ENCODE measurements at places on chromosomes 1 and 21.

GRCh38 chr21:15626031-15626430 lies 103.8 kb upstream of the USP25 start:
- no peak for DNase-seq

GRCh38 chr1:56063461-56063860 lies 515.9 kb downstream of the PLPP3 start:
- DNase-seq: no peak

GRCh38 chr1:54273092-54273794 lies 73.3 kb downstream of the MRPL37 start:
- DNase-seq: no peak

- no peak for DNase-seq
Observed at GRCh38 chr1:44723496-44724295, 7.3 kb downstream of the RNU5D-1 start.

DNA sequence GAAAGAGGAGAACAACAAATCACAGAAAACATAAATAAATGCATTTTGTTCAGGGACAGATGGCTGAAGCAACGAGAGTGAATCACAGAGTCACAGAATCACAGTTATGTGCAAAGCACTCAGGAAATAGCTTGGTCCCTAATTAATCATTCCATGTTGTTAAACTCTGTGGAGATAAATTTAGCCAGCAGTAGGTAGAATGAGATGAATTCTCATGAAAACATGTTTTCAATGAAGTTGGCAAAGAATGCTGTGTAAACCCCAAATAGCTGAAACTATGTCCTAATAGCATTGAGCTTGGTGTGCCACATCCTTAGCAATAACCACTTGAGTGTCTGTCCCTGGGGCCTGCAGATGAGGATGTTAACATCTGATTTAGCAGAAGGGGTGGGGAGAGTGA lies 20.4 kb downstream of the LEPR start:
- DNase-seq: no peak

GRCh38 chr1:109535971-109536491 lies 3.6 kb upstream of the GPR61 start:
- DNase-seq: no peak

DNA sequence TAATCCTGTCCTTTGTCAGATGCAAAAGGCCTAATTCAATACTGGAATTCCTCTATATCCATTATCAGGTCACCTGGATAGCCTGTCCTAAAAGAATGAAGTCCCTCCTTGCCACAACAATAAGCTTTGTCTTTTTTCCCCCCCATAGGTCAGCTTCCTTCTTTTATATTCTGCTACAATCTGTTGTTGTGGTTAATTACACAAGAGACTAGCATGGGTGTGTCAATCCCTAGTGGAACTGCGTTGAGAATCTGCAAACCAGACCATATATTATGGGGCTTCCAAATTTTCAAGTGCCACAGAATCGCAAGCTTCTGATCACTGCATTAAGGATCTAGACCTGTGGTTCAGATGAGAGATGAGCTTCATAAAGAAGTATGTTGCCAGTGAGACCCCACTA lies 349.6 kb downstream of the SMYD3 start:
- no peak for DNase-seq

DNA sequence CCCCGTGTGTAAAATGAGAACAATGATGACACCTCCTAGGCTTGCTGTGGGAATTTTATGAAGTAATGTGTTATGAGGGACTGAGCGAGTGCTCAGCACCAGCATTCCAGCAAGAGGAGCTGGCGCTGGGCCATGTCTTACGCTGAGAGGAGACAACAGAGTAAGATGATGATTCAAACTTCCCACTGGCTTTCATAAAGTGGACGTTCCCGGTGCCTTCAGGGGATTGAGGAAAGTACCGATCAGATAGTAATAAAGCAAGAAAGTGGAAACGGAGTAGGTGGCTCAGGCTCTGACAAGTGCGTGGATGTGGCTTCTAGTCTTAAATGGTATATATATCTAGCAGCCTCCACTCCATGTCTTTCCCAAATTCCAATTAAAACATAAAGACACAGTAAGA lies 23.8 kb downstream of the EPHA10 start:
- DNase-seq: no peak

DNA sequence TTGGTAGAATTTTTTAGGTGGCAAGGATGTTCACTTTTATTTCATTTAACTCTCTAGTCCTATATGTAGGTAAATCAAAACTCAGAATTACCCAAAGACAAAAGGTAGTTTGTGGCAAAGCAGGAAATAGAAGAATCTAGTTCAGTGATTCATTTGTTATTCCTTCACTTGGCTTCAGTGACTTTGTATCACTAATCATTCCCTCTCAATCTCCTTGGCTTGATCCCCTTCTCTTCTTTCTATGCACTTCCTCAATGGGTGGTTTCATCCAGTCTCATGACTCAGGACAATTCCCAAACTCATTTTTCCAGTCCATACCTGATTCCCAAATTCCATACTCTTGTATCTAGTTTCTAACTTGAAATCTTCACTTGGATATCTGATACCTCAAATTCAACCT lies 64.9 kb downstream of the PRKACB start:
- DNase-seq: no peak

- no peak for DNase-seq
Observed at GRCh38 chr1:242534753-242535152, 10.3 kb upstream of the PLD5 start.

DNA sequence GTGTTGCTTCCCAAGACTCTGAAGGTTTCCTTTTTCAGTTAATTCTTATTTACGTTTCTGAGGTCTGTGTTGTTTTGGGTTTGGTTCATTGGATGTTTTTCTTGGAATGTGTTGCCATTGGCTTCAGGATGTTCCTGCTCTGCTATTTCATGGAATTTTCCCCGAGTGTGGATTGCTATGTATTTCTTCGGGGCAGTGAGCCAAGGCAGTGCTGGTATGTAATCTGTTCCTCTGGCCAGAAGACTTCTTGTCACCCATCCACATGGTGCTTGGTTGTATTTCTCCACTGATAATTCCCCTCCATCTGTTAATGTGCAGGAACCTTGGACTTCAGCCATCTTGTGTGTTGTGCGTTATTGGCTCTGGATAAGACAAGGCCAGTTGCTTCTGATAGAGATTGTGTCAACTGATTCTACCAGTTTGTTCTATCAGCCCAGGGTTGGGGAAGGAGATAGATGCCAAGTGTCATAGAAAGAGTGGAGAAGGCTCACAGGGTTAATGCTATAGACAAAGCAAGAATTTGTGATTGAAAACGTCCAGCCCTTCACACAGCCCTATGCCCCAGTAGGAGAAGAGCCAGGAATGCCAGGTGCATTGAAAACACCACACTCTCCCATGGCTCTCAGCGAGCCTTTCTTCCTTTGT lies 505.2 kb downstream of the PLPP3 start:
- no peak for DNase-seq

- DNase-seq: no peak
Observed at GRCh38 chr21:29938776-29939103, 1.1 kb downstream of the GRIK1 start.

- DNase-seq: no peak
Observed at GRCh38 chr1:21261551-21262292, 28.5 kb downstream of the ECE1 start.

GRCh38 chr1:109556563-109556962 lies 8.1 kb downstream of the GNAI3 start:
- no peak for DNase-seq

- no peak for DNase-seq
Observed at GRCh38 chr1:40845895-40846294, 16.3 kb downstream of the CITED4 start.

GRCh38 chr21:34730756-34731445 lies 62.1 kb downstream of the CLIC6 start:
- DNase-seq: no peak

DNA sequence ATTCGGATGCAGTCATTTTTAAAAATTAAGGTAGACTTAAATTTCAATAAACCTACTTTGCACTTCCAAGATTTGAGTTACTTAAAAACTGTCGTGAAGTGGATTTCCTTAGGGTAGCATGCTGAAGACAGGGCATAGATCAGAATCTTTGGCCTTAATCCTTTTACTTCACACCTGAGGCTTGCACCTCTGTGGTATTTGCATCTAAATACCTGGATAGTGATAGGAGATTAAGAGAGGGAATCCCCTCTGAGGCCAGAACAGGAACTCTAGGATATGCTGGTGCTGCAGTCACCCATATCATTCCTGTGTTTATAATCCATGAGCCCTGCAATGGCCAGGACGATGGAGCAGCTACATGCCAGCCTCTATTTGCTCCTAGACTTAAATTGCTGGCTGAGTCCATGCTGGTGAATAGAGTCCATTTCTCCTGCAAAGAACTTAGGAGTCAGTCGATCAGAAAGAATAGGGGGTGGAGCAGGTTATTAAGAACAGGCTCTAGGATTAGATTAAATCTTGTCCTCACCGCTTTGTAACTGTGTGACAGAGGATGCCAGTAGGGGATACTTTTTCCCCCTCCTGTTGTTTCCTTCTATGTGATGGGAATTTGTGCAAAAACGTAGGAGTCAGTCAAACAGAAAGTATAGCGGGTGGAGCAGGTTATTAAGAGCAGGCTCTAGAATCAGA lies 333.6 kb downstream of the DUSP10 start:
- DNase-seq: no peak

DNA sequence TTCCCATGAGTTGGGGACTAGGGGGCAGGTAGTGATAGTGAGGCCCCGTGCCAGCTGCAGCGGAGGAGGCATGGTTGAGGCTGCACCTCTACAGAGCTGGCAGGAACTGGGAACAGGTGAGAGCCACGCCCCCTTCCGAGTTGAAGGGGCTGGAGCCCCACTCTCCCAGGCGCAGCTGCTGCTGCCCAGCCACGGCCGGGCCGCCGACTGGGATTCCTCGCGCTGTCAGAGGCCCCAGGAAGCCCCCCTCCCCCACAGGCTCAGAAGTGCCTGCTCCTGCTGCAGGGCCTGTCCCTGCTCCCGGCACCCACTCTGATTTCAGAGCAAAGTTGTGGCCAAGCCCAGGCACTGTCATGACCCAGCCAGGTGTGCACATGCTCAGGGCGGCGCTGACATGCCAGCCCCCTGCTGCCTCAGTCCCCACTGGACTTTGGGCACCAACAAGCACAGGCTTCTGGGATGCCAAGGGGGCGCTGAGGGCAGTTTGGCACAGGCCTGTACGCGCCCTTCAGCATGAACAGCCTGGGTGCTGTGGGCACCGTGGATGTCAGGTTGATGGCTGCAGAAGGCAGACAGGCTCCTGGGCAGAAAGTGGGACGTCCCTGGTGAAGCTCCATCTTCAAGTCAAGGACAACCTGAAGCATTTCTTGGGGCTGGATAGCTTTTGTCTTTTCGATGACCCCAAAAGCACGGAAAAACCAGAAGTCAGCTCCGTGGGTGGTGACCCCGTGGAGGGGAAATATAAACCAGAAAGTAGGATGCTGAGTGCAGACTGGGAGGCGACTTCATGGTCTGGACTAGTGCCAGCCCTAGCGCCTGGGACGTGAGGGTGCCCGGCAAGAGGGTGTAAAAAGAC lies 121.5 kb downstream of the SIM2 start:
- DNase-seq: no peak

DNA sequence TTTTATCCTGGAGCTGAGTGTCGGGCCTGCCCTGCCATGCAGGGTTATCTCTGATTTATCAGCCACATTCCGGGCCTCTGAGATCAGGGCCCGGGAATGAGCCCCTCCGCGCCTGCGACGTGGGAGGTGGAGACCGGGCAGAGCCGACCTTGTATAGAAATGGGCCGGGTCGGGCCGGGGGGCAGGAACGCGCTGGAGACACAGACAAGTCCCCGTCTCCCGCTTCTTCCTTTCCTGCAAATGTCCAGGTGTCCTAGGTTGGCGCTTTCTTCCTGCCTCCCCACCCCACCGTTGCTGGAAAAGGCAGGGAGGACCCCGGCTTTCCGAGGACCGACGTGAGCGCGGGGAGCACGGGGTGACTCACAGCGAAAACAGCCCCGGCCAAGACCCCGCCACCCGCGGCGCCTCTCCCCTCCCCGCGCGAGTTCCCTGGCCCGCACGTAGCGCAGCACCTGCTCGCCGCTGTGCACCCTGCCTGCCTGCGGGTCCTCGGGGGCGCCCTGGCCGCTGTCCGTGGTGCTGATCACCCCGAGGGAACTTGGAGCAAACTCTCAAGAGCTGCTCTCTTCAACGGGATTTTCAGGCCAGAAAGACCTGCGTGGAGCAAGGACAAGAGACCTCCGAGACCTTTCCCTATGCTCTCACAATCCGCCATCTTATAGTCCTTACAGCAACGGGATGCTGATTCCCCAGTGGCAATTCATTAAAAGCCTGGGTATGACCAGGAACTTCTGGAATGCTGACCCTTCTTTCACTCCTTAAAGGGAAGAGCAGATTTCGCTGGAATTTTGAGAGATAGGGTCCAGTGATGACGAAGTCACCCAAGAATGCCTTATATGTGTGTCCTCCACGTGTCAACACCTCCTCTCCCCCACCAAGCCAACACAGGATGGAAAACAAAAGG lies 475 bp upstream of the NPPB start:
- peak; percentile 85 for DNase-seq

- peak; percentile 81 for DNase-seq
Observed at GRCh38 chr21:34669149-34669879, 520 bp downstream of the CLIC6 start.

DNA sequence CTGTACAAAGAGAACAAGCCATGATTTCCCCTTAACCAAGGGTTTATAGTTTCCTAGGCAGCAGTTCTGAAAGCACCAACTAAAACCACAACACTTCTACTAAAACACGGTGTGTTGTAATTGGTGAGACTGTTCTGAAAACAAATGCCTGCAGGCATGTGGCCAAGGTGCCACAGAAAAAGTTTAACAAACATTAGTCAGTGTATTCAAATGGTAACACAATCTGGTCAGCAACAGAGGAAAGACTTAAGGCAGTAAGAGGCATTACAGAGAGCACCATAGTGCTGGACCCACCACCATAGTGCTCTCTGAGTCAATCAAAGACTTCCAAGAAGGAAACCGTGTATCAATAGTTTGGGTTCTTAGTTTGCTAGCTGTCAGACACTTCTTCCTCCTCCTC lies 16.7 kb downstream of the SNIP1 start:
- DNase-seq: no peak

DNA sequence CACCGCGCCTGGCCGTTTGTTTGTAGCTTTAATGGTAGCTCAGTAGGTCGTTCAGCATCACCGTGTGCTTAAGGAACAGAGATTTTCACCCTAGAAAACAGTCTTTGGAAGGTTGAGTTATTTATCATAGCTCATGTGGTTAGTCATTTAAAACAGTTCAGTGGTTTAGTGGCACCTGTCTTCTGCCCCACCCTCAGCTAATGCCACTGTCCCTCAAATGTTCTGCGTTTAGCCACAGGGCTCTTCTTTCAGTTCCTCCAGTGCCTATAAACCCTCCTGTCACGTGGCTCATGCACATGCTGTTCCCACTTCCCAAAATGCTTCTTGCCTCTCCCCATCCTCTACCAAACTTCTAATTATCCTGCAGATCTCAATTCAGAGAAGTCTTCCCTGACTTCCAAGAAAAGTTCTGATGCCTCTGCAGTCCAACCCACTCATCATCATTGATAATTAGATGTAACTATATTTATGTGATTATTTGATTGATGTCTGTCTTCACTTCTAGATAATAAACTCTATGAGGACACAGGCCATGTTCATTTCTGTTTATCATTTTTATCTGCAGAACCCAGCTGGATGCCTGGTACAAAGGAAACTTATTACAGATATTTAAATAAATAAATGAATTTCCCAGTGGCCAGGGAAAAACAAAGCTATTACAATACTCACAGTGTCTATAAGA lies 14.4 kb upstream of the DIPK1A start:
- DNase-seq: no peak

- DNase-seq: no peak
Observed at GRCh38 chr1:42450061-42450460, 5.8 kb downstream of the ZMYND12 start.

GRCh38 chr1:241235256-241235897 lies 121.6 kb downstream of the RGS7 start:
- DNase-seq: no peak

GRCh38 chr1:27952147-27952546 lies 7.6 kb upstream of the XKR8 start:
- no peak for DNase-seq

All from upper lobe of right lung (tissue), 1 donor.